ENCODE measurements at places on chromosomes 2 and 18.
A peak's percentile ranks its signal among the peaks of the same experiment; 100 is the strongest.

DNA sequence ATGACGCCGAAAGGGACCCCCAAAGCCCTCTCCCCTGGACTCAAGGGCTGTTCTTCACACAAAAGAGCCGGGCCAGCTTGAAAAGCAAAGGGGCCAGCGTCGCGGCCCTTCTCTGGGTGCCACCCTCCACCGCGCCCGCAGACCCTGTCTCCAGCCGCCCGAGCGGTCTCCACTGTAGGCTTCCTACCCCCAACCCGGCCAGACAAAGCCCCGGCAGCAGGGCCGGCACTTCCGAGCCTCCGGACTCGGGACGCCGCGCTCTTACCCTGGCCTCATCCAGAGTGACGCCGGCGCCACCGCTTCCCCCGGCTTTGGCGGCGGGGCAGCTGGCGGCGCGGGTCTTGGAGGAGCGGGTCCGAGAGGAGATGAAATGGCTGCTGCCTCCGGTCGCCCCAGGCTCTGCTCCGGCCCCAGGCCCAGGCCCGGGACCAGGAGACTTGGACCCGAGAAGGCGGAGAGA is 603 bp downstream of the ATAD2B start:
- DNase-seq, result peak; percentile 39

GRCh38 chr2:29733213-29733612 is 188.2 kb downstream of the ALK start:
- DNase-seq, result no peak

DNA sequence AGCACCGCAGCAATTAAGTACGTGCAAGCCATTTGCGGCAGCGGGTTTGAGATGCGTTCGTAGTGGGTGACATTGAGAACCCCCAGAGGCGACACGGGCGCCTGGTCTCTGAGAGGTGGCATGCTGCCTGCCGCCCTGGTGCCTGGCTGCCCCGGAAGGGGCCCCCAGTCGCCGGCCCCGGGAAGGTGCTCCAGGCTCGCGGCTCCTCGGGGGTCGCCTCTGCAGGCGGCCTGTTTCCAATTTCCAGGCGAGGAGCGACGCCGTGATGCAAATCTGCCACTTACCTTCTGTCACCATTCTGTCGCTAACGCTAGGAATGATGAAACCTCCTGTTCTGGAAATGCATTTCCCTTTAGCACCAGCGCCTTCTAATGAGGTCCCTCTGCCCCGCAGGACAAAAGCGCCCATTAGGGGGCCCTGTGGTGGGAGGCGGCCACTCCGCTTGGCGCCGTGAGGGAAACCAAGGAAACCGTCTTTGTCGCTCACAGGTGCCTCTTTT is 13.0 kb downstream of the KIF5C start:
- no peak for DNase-seq

- DNase-seq, result no peak
Measured at GRCh38 chr2:111046670-111047069, 74.0 kb upstream of the BCL2L11 start.

- no peak for DNase-seq
Measured at GRCh38 chr2:8862230-8862629, 24.8 kb upstream of the KIDINS220 start.

GRCh38 chr18:59569390-59569791 is 127.8 kb downstream of the CCBE1 start:
- no peak for DNase-seq

All from neural crest cell (in vitro differentiated cells).